NCI-H510A treated with DMSO at 0.1 percent for 48 hours (cell line): ENCODE measurements at places on chromosomes 1 and 21.

DNA sequence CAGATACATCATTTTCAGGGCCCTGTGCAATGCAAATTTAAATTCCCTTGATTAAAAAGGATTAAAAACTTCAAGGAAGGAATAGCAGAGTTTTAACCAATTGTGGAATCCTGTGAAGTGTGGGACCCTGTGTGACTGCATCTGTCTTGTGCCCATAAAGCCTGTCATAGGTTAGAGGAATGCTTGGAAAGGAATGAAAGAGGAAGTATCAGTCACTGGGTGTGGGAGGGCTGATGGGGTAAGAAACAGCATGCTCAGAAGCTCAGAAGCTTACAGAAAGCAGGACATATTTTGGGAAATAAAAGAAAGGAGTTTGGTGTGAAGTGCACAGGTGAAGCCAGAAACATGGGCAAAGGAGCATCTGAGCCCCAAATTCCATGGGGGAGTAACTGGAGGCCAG, 150.8 kb upstream of the ETV3 start:
- no peak for DNase-seq

GRCh38 chr1:226654046-226654667, 84.9 kb downstream of the ITPKB start:
- no peak for DNase-seq

GRCh38 chr1:64976361-64976760, 10.0 kb upstream of the JAK1 start:
- DNase-seq = no peak

- DNase-seq = no peak
Measured at GRCh38 chr1:209838537-209838936, 10.8 kb downstream of the UTP25 start.

DNA sequence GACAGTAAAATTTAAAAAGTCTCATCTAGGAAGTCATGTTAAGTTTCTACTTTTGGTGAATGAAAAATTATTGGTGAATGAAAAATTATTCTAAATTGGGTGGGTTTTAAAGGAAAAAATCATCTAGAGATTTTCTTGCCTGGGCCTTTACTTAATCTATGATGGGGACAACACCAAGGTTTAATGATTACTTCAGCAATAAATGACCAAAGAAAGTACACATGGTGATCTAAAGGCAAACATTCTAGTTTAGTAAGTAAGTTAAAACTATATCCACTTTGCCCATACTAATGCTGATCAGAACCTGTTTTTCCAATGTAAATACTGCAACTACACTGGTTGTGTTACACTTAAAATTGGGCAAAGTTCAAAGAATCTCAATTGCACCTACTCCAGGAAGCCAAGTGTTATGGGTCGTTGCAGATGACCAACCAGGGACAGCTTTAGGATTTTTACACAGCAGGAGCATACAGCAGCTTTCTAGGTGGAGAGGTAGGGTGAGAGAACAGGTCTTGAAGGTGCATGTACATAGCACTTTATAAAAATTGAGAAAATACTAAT, 14.6 kb upstream of the RPL5 start:
- DNase-seq = no peak

- peak; percentile 81 for DNase-seq
Measured at GRCh38 chr1:233197940-233198339, 97.6 kb downstream of the PCNX2 start.

DNA sequence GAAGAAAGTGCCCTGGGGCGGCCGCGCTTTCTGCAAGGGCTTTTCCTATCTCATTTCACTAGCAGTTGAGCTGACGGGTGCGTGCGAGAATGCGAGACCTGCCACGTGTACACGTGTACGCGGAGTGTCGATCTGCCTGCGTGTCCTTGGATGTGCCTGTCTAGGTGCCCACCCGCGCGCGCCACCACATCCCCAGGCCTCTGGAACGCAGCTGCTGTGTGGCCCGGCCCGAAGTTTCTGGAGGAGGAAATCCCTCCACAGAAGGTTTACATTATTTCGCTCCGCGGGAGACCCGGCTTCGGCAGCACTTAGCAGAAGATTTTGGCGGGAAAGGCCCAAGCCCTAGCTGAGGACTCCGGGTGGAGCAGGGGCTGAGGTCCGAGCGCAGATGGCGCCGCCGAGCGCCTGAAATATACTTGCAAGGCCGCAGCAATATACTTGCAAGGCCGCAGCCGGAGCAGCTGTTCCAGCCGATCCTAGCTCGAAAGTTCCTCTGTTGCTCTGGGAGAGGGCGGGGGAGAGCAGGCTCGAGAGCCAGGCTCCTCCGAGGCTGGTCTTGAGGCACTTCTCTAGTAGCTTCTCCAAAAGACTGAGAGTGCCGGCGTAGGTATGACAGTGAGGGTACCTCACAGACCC, 3.9 kb downstream of the TBX15 start:
- DNase-seq = no peak

DNA sequence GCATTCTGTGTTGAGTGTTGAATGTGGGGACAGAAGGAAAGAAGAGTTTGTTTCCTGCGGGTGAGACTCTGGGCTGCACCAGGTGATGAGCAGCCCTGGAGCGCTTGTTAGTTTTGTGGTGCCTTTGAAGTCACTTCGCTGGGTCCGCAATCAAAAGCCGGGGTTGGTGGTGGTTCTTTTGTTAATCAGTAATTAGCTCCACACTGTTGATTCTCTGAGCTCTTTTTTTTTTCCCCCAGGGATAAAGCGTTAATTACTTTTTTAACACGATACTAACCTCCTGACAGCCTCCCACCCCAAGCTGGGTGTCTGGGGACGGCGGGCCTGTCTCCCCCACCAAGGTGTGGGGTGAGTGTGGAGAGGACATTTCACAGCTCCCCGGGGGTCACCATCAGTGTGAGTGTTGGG, 56.6 kb downstream of the AGPAT3 start:
- DNase-seq = no peak

DNA sequence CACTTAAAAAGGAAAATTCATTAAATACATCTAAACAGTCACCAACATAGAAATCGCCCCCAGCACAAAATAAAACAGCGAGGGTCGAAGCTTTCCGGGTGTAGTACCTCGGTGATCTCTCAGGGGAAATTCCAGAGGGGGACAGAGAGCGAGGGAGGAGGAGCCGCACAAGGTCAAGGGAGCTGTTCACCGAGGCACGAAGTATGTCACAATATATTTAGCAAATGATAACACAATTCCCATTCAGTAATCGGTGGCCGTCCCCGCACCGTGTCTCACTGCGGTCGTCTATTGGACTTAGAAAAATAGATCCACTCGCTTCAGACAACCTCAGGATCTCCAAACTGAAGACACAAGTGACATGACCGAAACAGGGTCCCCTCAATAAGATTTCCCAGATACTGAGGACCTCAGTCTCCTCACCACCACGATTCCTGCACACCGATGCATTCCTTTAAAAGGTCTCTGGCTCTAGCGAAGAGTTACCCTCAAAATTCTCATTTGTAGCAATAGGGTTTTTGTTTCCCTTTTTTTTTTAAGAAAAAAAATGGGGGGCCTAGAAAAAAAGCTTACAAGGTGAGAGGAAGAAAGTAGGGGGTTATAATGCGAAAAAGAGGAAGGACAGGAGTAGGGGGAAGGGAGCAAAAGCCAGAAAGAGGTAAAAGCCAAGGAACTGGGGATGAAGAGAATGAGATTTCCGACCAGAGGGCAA, 1.1 kb downstream of the LPGAT1 start:
- peak; percentile 76 for DNase-seq

- DNase-seq = no peak
Measured at GRCh38 chr1:21266119-21266774, 24.0 kb downstream of the ECE1 start.

DNA sequence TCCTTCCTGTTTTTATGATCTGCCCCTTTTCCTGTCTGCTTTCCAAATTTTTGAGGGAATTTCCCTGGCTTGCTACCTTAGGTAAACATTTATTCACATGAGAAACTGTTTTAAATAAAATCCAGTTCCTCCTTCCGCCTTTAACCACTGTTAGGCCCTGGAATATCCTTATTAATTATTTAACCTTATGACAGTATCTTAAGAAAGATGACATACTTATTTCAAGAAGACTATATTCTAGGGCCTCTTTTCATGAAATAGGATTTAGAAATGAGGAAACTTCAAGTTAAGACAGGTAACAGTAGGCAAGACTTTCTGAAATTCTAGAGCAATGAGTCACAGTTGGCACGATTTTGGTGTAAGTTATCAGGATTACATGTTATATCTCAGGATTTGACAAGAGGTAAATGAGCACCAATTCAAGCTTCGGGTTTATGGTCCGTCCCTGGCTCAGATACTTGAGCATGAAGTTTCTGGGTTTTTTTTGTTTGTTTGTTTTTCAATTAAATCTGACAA, 2.0 kb upstream of the TNFSF18 start:
- DNase-seq = no peak

DNA sequence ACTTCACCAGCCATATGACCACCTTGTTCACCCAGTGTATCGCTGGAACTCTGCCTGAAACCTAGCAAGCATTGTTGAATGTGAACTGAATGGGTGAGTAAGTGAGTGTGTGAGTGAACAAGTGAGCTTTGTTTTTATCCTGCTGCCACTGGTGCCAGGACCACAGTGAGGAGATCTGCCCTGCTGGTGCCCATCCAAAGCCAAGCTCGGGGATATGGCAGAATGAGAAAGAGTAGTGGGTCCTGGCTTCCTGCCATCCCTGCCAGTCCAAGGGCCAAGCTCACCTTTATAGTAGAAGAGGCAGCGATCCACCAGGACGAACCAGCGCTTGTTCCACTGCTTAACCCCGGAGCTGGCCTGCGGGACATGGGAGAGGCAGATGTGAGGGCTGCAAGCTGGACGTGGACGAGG, 53.4 kb upstream of the GOLT1A start:
- DNase-seq = no peak

- DNase-seq = no peak
Measured at GRCh38 chr1:235408503-235408960, 41.3 kb downstream of the TBCE start.

- DNase-seq = no peak
Measured at GRCh38 chr1:30033256-30034104, 689.9 kb downstream of the MATN1 start.

- DNase-seq = no peak
Measured at GRCh38 chr1:1877865-1878436, 12.9 kb downstream of the GNB1 start.

DNA sequence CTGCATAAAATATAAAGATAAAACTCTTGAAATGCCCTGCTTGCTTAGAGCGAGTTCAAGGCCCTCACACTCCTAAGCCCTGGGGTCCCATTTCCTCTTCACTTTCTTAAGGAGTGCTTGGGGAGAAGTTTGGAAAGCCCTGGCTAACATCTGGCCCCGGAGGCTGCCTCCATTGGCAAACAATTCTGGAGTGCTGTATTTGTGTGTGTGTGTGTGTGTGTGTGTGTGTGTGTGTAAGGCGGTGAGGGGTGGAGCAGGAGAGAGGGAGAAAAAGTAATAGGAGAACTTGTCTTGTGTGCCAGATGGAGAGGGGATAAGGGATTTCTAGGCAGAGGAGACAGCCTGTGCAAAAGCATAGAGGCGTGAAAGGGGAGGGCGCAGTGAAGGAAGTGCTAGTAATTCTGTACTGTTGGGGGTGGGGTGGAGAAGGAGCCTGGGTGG, 578 bp upstream of the TRIM62 start:
- peak; percentile 75 for DNase-seq

- no peak for DNase-seq
Measured at GRCh38 chr21:16538405-16538804, 808.6 kb downstream of the USP25 start.

GRCh38 chr21:17460094-17460493, 52.7 kb upstream of the CXADR start:
- DNase-seq = no peak

GRCh38 chr1:204257446-204257845, 43.7 kb upstream of the GOLT1A start:
- no peak for DNase-seq

DNA sequence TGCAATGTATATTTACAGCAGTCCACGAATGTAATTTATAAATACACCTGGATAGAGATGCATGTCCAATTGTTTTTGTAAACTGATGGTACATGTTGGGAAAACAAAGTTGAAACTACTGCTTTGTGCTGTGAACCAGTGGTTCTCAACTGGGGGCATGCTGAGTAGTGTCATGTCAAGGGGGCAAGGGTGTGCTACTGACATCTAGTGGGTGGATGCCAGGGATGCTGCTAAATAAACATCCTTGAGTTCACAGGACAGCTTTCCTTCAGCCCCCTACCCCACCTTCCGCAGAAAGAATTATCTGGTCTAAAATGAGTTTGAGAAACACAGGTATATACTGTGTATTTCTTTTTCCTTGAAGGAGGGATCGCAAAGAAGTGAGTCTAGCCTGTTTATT, 95.9 kb downstream of the RASAL2 start:
- no peak for DNase-seq

DNA sequence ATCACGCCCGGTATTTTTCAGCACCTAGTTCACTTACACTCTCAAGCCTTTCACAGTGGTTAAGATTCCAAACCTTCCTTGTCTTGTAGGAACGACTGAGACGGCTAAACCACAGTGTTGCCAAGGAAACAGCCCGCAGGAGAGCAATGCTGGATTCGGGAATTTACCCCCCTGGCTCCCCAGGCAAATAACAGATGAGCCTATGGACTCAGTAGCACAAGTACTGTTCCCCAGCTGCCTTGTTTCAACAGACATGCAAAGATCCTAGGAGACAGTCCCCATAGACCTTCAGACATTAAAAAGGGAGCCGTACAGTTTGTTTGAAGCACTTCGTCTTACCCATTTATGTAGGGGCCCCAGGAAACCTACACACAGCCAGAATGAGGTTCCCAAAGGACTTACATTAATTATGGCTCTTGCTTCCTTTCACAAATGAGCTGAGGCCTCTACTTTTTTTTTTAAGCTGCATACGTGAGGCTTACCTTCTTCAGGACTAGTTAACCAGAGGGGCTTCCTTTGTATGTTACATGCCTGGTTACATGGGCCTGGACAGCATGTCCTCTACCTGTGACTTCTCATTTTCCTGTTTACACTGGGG, 2.7 kb downstream of the SNAPIN start:
- DNase-seq = no peak

GRCh38 chr1:8133190-8133589, 107.1 kb upstream of the ERRFI1 start:
- DNase-seq = no peak

DNA sequence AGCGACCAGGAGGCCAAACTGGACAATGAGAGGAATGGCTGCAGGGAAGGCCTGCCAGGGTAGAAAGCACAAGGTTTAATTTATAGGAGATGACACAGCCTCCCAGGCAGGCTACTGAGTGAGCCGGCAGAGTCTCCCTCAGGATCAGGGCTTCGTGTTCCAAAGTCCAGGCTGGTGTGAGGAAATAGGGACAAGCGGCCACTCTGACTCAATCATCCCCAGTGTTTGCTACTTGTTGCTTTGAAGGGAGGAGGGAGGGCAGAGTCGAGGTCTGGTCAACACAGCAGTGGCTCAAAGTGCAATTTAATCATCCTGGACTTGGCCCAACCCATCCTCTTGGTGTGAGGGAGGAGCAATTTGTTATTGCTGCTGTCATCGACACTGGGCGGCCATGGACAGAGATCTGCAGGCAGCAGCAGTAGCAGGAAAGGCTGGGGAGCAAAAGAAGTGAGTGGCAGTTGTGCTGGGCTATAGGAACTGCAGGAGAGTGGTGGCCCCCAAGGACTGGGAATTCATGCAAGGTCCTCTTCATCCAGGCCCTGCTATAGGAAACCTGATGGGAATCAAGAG, 27.5 kb downstream of the TBX15 start:
- DNase-seq = peak; percentile 35

GRCh38 chr1:224458996-224459395, 24.4 kb upstream of the WDR26 start:
- DNase-seq = no peak

GRCh38 chr21:43936247-43936967, 71.4 kb downstream of the AGPAT3 start:
- no peak for DNase-seq
